NCI-H1092 (cell line): ENCODE measurements at places on chromosomes 12 and 14.

DNA sequence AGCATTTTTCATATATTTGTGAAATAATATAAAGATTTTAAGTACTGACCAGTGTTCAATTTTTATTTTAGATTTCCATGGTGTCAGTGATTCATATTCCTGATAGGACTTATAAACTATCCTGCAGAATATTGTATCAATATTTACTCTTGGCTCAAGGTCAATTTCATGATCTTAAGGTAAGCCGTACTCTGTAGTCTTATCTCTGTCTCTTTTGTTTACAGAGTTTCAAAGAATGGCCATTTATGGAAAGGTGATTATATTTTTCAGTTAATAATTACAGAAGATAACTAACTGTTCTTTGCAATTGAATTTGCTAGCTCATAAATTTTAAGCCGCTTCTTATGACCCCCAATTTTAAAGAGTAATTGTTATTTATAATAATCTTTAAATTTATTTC, 27.9 kb downstream of the CGRRF1 start:
- no peak for DNase-seq

DNA sequence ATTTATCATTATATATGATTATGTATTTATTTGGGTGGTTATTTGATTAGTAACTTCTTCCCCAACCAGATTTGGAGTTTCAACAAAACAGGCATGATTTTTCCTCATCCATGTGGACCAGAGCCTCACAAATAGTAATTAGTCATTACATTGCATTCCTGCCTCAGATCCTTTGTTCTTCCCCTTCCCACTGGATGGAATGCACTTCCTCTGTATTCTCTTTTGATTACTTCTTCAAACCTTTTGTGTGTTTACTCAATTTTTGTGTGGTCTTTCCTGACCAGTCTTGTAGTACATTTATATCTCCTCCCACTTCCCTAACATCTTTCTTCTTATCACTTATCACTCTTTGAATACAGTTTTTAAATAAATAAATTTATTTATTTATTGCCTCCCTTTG, 15.5 kb downstream of the SYT1 start:
- DNase-seq = no peak

- DNase-seq = no peak
These were observed 26.2 kb upstream of the BICD1 start for GRCh38 chr12:32080435-32080834.

DNA sequence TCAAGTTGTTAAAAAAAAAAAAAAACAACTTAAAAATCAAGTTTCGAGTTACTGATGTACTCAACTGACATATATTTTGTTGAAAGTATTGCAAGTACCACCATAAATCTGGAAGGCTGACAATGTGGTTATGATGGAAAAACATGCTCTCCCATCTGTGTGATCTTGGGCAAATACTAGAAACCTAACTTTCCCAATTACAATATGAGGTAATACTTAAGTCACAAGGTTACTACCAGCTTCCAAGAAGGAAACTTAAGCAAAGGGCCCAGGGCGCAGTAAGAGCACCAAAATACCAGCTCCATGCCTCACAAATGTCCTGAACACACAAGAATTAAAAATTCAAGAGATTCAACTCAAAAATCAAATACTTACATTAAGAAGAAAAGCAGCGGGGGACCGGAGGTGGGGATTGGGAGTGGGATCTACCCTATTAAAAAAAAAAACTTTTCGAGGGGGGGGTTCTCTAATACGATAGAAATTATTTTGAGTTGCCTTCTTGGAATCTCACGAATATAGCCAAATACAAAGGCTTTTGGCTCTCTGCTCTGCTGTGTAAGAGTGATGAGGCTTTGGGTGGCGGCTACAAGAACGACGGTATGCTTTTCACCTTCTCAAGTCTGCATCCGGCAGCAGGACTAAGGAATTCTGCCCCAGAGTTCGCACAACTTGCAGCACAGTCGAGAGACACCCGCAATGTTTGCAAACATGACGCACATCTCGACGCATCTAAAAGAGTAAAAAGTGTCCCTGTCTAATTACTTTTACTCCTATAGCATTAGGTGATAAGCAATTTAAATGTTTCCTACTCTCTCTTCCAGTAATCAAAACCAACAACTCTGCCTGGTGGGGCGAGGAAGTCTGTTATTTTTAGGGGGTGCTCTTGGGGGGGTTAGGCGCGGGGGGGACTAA, 1.1 kb downstream of the SAV1 start:
- no peak for DNase-seq

DNA sequence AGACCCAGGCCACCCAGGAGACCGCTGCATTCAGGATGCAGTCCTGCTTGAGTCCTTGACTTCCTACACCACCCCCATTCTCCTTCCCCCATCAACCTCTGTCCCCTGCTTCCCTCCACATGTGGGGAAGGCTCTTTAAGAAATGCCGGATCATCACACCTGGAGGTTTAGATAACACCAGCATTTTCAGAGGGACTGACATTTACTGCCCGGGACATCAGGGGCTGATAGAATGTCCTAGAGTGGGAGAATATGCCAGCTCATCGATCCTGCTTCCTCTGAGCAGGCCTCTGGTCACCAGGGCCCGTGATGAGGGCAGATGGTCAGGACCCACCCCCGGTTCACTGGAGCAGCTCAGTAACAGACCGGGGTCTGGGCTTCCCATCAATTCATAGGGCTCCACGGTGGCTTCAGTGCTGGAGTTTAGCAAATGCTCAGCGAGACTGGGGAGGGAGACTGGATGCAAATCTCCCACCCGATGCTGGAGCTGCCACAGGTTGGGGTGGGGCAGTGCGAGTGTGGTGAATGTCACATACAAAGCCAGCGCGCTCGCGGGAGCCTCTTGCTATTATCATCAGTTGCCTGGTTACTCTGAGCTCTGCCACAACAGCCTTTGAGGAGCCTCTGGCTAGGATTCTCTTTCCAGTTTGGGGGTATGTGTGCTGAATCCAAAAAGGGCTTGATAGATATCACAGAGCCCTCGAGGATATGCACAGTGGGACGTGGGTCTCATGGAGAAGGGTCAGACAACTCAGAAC, 111.6 kb downstream of the RBM19 start:
- DNase-seq = no peak

- no peak for DNase-seq
These were observed 384.6 kb downstream of the SLC16A7 start for GRCh38 chr12:59980476-59980875.

DNA sequence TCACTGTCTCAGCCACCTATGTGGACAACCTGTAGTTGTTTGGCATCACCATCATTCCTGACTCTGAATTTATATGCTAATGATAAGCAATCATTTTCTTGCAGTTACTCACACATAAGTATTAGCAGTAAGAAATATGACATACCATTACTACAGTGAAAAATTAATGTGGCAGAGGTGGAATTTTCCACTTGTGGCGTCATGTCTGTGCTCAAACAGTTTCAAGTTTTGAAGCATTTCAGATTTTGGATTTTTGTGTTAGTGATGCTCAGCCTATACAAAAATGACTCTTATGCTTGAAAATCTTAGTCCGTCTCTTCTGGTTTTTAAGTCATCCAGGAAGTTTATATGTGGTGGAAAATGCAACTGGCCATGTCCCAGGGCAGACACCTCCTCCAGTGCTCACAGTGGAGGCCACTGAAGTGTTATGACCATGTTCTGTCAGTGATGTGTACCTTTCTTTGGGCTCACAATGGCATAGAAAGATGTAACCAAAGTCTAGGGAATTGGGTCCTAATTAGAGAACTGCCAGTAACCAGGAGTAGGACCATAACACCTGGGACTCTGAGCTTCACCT, 220.6 kb downstream of the SYT1 start:
- no peak for DNase-seq

GRCh38 chr12:71947645-71948105, 9.0 kb downstream of the TPH2 start:
- peak; percentile 91 for DNase-seq

DNA sequence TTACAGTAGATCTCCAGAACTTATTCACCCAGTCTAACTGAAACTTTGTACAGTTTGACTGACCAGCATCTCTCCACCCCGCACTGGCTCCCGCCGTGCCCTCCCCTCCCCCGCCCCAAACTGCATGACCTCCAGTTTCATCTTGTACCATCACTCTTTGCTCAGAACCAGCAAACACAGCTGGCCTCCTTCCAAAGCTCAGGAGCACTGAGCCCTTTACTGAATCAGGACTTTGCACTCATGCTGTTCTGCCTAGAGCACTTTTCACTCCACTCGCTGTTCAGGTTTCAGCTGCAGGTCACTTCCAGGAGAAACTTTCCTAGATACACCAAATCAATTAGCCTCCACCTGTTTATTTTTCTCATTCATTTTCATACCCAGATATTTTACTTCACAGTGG, 455.3 kb upstream of the PDE3A start:
- DNase-seq = no peak

- DNase-seq = no peak
These were observed 996 bp downstream of the SLC2A3 start for GRCh38 chr12:7934889-7935492.

- DNase-seq = no peak
These were observed 18.1 kb downstream of the ZBTB39 start for GRCh38 chr12:56988207-56988739.

DNA sequence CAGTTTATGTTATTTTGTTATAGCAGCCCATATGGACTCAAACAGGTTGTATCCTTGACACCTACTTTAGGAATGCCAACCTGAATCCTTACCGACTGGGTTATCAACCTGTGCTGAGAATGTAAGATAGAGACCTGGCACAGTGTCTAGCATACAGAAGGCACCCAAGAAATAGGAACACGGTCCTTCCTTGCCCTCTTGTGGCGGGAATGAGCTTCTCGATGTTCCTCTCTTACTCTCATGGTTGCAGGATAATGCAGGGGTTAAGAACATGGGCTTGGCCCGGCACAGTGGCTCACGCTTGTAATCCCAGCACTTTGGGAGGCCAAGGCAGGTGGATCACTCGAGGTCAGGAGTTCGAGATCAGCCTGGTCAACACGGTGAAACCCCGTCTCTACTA, 6.5 kb downstream of the C12orf43 start:
- no peak for DNase-seq

DNA sequence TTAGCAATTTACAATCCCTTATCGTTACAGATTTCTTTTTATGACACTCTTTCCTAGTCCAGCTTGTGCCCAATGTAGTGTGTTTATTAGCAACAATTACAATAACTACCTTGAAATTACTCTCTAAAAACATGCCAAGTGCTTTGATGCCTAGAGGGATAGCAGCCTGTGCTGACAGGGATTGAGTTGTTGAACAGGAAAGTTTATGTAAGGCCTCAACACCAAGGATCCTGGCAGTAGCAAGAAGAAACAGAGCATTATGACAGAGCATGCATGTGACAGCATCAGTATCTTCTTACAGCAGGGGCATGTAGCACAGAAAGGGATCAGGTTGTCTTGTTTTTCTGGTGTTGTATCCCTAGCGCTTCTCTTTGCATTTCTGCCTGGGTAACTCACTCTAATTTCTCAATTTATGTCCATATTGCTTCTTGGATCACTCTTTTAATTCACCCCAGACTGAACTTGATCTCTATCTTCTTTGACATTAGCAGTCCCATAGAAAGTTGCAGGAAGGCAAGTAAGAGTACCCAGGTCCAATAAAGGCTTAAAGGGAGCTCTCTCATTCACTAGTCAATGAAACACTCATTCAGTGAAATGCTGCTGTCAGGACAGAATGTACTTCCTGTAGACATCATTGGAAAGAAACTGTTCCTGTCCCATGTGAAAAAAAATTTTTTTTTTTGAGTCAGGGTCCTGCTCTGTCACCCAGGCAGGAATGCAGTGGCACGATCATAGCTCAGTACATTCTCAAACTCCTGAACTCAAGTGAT, 220.0 kb upstream of the GRIP1 start:
- no peak for DNase-seq

DNA sequence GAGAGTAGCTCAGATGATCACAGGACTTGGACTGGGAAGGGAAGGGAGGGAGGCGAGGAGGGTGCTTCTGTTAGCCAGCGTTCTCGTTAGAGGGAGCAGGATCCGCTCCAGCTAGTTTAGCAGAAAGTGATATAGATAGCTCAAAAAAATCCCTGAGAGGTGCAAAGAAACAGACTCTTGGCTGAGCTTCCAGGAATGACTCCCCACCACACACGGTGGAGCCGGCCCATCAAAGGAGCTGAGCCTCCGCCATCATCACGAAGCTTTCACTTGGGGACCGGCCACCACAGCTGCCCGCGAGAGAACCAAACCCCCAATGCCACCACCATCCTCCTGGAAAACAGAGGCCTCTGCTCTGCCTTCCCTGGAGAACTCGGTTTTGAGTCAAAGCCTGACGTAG, 124.6 kb upstream of the BCL2L14 start:
- DNase-seq = no peak

DNA sequence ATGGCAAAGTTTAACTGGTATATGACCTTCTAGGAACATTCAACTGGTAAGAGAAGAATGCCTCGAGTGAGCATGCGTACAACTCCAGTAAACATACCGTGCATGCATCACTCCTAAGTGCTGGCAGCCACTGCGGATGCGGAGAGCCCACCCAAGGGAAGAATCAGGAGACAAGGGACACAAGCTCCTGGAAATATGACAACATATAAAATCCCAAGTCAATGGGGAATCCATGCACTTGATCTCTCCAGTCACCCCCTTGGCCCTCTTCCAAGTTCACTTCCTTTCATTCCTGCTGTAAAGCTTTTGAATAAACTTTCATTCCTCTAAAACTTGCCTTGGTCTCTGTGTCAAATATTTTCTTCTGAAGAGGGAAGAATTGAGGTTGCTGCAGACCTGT, 168.7 kb upstream of the TMCC3 start:
- no peak for DNase-seq

GRCh38 chr14:57761800-57762199, 104.1 kb downstream of the SLC35F4 start:
- no peak for DNase-seq
